ENCODE measurements at places on chromosomes 12 and 14.

DNA sequence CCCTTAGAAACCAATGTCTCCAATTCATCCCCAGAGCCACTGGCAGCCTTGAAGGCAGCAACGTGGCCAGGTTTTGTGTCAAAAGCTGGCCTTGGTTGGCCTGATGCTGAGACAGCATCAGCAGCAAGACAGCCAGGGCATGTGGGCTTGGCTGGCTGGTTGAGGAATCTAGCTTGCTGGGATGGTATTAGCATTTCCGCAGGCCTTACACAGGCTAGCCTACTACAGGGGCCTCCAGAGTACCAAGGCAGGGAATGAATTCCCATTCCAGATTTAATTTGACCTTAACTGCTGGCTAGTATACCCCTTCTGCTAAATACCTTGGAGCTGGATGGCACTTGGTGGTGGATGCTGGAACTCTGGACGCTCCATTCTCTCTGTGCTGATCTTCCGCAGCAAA is 15.8 kb downstream of the NGDN start:
- DNase-seq = no peak

DNA sequence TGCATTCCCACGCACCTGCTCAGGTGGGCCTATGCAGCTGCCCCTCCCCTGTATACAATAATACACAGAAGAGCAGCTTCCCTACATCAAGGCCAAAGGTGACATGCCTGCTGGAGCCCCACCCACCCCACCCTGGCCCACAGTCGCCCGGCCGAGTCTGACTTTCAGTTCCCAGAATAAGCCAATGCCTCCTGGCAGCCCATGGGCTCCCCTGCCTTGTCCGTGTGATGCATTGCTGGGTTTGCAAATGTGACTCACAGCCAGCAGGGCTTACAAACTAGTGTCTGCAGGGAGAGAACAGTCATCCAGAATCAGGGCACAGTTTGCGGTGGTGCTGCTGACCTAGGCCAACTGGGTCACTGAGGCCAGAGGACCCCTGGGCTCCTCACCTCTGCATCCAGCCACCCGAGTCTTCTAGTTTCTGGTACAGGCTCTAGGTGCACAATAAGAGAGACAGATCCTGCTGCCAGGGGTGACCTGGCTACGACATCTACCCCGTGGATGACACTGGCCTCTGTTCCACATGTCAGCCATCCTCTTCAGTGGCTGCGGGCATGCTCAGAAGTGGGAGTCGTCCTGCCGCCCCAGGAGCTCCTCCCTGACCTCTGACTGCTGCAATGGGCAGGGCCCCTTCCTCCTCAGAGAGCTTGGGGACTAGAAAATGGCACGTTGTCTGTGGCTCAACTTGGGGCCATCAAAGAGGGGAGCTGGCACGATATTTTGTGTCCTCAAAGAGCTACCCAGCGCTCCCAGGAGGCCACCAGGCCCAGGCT is 84.5 kb downstream of the CHGA start:
- DNase-seq = peak; percentile 21

- no peak for DNase-seq
Observed at GRCh38 chr12:69783365-69783764, 41.7 kb upstream of the MYRFL start.

DNA sequence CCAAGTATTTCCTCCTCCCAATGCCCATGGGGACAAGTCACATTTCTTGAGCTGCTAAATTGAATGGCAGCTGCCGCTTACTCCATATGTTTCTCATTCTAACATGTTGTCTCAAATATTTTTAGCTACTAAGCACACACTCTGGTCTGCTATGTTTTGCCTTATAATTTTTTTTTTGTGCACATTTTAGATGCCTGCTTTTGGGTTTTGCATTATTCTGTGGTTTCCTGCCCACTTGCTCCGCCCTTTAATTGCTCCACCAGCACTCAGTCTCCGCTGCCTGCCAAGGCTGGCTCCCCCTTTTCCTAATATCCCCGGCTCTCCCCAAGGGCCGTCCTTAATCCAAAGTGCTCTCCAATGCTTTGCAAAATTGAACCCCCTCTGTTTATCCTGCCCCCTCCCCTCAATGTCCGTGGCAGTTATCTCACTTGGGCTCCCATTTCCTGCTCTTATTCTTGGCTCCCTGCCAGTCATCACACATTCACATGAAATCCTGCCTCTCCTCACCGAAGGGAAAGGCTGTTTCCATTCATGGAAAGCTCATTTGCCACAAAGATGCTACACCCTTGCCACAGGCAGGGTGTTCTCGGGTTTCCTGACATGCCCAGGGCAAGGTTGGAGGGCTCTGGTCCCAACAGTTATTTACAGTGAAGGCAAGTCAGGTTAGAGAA is 79.4 kb downstream of the C12orf75 start:
- DNase-seq = no peak

- DNase-seq = no peak
Observed at GRCh38 chr14:81222691-81223090, 1.9 kb upstream of the GTF2A1 start.

GRCh38 chr14:70237710-70238109 is 49.0 kb upstream of the SLC8A3 start:
- DNase-seq = no peak
